Activated CD4-positive, CD25-positive, alpha-beta regulatory T cell (primary cell): ENCODE measurements at places on chromosomes 7 and 10.

- no peak for DNase-seq
Observed at GRCh38 chr7:119929891-119930290, 343.1 kb upstream of the KCND2 start.

GRCh38 chr10:62278441-62278910, 9.8 kb upstream of the RTKN2 start:
- no peak for DNase-seq

DNA sequence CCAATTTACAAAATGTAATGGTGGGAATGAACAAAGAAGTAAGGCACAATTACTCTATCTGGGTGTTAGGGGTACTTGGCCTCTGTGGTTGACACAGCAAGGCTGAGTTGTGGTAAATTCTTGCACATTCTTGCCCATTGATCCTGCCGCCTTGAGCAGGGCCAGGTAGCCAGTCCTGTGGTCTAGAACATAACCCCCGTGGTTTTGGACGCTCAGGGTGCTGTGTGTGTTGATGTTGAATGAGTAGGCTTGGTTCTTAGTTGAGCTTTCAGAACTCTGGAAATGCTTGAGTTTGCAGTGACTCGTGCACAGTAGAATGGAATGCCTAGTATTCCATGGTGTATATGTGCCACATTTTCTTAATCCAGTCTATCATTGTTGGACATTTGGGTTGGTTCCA, 42.3 kb upstream of the CDHR3 start:
- no peak for DNase-seq

GRCh38 chr10:101573885-101574753, 13.9 kb downstream of the POLL start:
- DNase-seq, result no peak

DNA sequence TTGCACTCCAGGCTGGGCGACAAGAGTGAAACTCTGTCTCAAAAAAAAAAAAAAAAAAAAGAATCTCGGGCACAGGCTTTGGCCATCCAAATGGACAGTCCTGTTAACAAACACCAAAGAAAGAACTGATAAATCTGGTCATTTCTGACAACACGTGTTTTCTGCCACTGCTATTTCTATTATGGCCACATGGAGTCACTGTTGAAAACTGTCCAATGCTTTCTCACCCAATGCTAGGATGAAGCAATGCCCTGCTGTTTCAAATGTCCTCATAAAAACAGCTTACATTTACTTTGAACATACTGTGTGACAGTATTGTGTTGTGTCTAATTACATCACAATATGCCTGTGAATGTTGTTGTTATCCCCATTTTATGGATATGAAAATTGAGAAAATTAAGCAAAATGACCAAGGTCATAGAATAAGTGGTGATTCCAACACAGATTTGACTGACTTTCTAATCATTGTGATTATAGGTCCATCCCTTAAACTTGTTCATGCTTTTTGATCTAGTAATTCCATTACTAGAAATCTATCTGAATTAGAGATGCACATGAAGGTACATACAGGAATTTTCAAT, 19.9 kb upstream of the MAP3K8 start:
- no peak for DNase-seq

GRCh38 chr10:113666682-113667252, 2.9 kb upstream of the NRAP start:
- no peak for DNase-seq

DNA sequence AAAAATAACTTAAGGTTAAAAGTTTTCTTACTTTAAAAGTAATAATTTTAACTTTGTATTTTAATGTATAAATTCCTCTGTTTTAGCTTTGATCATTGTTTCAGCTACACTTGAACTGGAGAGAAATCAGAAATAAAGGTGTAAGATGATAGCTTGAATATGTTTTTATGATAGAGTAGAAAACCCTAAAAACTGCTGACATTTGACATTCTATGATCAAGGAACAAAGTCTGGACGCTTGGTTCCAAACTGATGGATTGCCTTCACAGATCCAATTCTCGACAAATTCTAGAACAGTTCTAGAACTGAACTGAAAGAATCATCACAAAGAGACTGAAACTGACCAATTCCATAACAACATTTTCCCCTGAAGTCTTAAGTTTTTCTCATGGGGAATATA, at the start of gene ANKRD61:
Gene ANKRD61 (plus strand): TSS at position 389 of the 400 bp plus-strand sequence. CDS start 0 bp downstream, at position 389.
- no peak for DNase-seq

DNA sequence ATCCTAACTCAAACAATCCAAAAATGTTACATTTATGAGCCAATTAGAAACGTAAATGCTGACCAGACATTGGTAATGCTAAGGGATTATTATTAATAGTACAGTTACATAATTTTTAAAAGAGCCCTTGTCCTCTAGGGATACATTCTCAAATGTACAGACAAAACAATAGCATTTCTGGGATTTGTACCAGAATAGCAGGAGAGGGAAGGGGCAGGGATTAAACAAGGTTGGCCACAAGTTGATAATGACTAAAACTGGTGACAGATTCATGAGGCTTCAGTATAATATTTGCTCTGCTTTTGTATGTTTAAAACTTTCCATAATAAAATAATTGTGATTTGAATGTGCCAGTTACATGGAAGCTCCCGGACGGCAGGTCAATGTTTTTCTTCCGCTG, 27.0 kb downstream of the HSPA12A start:
- DNase-seq, result no peak
